ENCODE measurements at places on chromosomes 12 and 14. TPM values are rescaled to one million over a fixed set of nuclear protein-coding genes. Genes with fewer than 3 reads are reported as not detected.

The CCDC177 gene
- under 0.01 TPM for total RNA-seq

The TMTC1 gene
- total RNA-seq: 18.8 TPM

The GALC gene
- total RNA-seq: 12.8 TPM

The CTDSP2 gene
- 38.9 TPM for total RNA-seq

The FAM90A1 gene
- 0.28 TPM for total RNA-seq
